Effector memory CD4-positive, alpha-beta T cell (primary cell): ENCODE measurements at places on chromosomes 5 and 9.

- DNase-seq, result no peak
Observed at GRCh38 chr9:28053096-28053777, 480.0 kb upstream of the C9orf72 start.

GRCh38 chr9:87141124-87141523, 193.8 kb upstream of the GAS1 start:
- DNase-seq, result no peak

DNA sequence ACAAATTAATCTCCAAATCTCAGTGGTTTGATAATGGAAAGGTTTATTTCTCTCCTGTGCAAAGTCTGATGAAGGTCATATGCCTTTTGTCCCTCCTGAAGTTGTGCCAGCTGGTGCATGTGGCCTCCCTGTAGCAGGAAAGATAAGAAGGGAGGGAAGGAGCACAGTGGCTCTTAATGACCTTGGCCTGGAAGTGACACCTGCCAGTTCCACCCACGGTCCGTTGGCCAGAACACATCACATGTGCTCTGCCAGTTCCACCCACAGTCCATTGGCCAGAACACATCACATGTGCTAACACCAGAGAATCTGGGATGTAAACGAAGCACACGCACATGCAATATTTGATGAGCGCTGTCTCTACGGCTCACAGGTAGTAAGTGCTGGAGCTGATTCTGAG, 130.9 kb downstream of the DOCK2 start:
- DNase-seq, result no peak

DNA sequence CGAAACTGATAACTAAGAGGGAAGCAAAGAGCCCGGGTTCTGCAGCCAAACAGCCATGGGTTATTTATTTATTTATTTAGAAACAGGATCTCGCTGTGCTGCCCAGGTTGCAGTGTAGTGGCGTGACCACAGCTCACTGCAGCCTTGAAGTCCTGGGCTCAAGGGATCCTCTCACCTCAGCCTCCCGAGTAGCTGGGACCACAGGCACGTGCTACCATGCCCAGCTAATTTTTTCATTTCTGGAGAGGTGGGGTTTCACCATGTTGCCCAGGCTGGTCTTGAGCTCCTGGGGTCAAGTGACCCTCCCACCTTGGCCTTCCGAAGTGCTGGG, 24.1 kb downstream of the NDUFA8 start:
- DNase-seq, result no peak

DNA sequence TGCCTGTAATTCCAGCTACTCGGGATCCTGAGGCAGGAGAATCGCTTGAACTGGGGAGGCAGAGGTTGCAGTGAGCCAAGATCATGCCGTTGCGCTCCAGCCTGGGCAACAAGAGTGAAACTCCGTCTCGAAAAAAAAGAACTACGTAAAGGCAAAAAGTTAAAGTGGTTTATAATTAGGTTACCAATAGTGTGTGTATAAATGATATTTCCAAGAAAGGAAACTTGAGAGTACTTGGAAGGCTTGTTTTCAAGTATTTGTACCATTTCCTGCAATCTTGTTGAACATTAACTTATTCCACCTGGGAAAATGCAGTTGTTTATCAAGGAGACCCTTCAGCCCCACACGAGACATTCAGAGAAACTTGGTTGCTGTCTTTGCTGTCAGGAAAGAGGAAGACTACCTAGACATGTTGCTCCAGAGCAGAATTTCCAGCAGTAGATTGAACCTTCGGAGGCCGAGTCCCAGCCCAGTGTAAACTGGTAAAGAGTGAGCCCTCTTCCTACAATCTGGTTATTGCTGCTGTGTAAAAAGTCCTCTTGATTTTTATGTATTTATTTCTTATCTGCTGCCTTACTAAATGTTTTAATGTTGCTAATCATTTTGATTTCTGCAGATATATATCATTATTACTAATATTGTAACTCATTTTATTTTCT, 30.1 kb downstream of the STXBP1 start:
- no peak for DNase-seq

GRCh38 chr5:40481241-40481640, 198.5 kb upstream of the PTGER4 start:
- DNase-seq, result no peak

- no peak for DNase-seq
Observed at GRCh38 chr5:168204165-168204564, 87.3 kb upstream of the WWC1 start.

- DNase-seq, result no peak
Observed at GRCh38 chr5:74396913-74397622, 243.5 kb downstream of the ENC1 start.

DNA sequence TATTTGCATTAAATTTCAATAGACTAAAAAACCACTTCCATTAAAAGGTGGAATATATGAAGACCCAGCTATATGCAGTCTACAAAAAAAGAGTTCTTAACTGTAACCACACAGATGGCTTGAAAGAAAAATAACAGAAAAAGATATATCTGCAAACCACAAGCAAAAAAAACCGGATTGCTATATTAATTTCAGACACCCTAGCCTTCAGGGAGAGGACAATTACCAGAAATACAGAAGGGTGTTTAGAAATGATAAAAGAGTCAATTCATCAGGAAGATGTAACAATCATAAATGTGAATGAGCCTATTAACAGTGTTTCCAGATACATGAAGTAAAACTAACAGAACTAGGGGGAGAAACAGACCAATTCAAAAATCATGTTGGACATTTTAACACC, 56.9 kb upstream of the SMIM23 start:
- no peak for DNase-seq

- DNase-seq, result no peak
Observed at GRCh38 chr5:146474065-146474464, 26.9 kb downstream of the TCERG1 start.

DNA sequence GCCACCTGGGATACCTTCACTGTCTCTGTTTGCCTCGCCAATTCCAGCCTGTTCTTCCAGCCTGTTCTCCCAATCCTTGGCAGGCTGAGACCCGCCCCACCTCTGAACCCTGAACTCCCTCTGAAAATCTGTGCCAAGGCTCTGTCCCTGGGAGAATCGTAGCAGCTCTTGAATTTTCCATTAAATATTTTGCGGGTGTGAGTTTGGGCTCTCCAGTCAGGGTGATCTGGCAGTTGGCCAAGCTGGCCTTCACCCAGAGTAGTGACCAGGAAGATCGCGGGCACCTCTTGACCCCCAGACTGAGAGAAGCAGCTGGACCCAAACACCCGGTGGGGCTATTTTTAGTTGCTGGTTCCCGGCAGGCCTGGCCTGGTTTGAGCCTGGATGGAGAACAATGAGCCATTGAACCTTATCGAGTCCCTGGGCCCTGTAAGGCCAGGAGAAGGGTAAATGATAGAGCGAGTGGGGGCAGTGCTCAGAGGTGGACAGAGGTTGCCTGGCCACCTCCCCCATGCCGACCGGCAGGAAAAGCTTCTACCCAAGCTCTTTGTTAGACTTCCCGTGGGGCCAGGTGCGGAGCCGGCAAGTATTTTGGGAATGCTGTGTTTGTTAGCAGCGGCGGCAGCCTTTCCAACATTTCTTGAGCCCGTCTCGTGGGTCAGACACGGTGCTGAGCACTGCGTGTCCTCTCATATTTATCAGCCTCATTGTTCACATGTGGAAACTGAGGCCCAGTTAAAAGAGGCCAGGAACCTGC, 146.2 kb downstream of the RGS3 start:
- no peak for DNase-seq
